Stimulated activated memory B cell treated with anti-CD40 and anti-IgM and Interleukin-4, amounts not matched to agents 10 μg/mL and 1 μg/mL and 100 μg/mL, for 72 hours (primary cell): ENCODE measurements at places on chromosomes 16 and 17.

DNA sequence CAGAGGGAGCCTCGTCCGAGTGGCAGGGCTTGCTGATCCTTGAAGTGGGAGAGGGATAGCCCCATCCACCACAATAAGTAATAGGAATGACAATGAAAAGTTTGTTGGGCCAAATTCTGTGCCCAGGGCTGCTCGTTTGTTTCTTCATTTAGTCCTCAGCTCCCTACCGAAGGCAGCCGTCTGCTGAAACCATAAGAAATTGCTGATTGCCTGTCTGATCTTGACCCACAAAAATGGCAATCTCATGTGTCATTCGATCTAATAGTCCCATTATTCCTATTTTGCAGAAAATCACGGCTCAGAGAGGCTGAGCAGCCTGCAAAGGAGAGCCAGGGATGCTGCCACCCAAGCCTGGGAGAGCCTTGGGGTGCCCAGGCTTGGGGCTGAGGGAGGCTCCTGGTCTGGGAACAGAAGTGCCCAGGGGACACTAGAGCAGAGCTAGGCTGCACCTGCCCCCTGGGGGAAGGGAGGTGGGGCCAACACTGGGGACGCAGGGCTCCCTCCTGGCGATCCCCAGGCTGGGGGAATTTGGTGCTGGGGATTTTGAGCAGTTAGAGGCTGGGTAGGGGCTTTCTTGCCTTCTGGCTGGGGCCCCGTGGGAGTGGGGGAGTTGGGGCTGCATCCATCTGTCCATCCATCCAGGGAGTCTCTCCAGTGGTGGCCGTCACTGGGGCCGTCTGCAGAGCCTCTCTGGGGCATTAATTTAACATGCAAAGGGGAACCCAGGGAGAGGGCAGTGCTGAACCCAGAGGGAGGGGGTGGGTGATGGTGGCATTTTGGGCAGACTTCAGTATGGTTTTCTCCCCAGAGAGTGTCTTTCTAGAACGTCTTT, 53.5 kb downstream of the SOCS1 start:
- peak; percentile 83 for ATAC-seq

DNA sequence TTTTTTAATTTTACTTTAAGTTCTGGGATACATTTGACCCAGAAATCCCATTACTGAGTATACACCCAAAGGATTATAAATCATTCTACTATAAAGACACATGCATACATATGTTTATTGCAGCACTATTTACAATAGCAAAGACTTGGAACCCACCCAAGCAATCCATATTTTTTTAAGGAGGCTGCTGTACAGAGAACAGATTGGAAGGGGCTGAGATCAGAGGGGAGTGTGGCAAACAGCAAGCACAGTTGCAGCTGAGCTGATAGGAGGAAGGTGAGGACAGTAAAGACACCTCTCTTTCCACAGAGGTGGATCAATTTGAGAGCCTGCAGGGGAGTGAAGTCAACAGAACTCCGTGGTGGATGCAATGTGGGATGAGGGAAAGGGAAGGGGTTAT, 10.2 kb upstream of the TMEM238L start:
- no peak for ATAC-seq

GRCh38 chr16:17358846-17359245, 111.9 kb downstream of the XYLT1 start:
- no peak for ATAC-seq

GRCh38 chr17:54455251-54455868, 445.3 kb upstream of the TOM1L1 start:
- ATAC-seq: no peak

DNA sequence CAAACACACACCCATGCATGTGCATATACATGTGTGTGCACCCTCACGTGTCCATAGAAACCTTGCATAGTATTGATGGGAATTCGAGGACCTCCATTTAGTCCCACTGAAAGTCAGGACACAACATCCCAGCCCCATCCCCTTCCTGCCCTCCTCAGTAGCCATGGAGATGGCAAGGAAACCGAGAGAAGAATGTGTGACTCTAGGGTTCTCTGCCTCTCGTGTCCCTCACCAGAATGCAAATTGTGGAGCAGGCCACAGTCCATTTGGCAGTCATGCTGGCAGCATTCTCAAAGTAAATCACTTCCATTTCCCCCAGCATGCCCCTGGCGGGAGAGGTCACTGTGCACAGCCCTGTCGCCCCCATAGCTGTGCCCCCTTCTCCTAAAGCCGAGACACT, 141.1 kb downstream of the MSI2 start:
- ATAC-seq: no peak

- ATAC-seq: no peak
Measured at GRCh38 chr17:412211-413015, 59.8 kb upstream of the RPH3AL start.

- ATAC-seq: no peak
Measured at GRCh38 chr17:38717139-38717745, 12.2 kb downstream of the MLLT6 start.

DNA sequence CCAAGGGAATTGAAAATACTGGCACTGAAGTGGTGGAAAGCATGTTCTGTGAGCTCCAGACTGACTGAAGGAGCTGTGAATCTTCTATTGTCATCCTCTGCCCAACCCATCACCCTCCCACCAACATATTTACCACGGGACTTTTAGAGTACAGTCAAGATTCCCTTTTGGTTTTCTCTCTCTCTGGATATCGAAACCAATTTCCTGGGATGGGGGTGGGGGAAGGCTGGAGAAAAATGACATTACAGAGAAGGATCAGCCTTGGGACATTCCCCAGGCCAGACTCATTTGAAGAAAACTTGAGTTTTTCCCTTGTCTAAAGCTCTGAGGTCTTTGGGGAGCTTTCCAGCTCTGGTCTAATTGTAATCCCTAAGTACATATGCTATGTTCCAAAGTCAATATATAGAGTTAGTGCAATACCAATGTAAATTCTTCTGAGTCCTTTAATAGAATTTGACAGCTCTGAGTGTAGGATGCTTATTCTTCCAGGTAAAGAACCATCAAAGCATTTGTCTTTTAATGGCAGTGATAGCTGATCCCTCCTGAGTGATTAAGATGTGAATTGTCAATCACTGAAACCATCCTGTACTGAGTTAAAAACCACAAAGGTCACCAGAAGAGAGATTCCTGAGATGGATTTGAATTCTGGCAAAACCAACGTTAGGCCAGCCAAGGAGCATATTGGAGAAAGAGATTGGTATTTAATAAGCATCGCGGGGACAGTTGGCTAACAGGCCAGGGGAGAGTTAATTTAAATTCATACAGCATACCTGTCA, 48.8 kb upstream of the CCL1 start:
- peak; percentile 36 for ATAC-seq

DNA sequence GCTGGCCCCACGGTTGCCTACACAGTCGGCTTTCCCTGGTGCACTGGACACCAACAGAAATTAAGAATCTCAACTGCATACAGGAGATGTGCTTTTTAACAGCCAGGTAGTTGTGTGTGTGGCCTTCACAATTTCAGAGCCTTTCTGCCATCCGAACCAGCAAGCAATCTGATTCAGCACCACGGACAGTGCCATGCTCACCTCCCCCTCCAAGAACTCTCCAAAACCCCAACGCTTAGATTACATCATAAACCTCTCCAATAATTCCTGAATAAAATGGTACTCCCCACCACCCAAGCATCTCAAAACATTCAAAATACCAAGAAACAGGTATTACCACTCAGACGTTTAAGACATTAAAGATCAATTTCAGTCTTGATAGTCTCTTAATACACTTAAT, 31.8 kb downstream of the USP7 start:
- ATAC-seq: no peak

DNA sequence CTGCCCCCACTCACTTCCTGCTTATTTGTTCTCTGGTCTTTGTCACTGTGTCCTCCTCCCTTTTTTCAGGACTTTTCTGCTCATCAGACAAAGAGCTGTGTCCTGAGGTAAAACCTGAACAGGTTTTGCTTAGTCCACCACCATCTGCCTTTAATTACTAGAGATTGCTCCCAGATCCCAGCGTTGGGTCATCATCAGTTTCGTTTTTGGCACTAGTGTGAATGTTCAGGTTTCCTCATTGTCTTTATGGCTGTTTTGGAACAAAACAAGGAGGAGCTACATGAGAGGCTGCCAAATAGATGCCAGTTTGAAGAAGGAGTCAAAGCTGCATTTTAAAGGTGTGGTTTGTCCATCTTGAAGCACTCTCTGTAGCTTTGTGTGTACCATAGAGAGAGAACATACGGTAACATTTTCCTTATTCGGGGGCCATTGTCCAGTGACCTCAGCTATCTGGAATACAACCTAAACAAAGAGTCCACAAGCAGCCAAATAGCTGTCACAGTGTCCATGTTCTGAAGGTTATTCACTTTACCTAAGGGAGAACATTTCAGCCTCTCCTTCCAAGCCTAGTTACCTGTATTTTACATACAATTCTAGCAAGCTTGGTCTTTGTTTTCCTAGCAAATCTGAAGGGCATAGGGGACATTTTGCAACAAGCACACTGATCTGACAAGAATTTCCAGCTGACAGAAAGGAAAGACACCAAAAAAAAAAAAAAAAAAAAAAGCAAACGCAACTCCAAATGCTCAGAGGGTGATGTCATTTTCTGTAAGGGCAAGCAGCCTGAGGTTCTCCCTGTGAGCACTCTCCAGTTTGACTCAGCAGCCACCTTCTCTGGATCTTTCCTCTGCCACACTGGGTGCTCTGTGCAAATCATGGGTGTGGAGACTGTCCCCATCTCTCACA, 196.1 kb downstream of the NTN1 start:
- ATAC-seq: no peak

DNA sequence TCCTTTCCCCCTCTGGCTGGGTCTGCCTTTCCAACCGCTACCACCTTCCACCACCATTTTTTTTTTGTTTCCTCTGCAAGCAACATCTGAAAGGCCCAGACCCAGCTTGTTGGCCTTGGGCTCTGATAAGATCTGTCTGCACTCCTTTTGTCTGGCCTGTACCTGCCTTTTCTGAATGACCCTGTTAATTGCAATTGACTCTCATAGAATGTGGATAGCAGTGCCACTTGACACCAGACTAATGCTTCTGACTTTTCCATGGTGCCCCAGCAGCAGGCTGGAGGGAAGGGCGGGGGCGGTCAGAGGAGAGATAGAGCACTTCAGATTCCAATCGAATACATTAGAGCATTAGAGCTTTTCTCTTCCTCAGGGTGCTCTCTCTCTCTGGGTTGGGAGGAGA, 538.9 kb downstream of the WWOX start:
- ATAC-seq: no peak

DNA sequence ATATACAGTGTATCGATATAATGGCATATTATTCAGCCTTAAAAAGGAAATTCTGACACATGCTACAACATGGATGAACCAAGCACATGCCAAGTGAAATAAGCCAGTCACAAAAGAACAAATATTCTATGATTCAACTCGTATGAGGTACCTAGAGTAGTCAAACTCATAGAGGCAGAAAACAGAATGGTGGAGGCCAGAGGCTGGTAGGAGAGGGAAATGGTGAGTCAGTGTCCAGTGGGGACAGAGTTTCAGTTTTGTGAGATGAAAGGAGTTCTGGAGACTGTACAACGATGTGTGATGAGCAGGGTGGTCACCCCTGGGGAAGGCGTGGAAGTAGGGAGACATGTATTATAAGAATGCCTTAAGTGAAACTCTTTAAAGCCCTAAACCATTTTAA, 39.9 kb downstream of the RNF157 start:
- no peak for ATAC-seq

- no peak for ATAC-seq
Measured at GRCh38 chr16:68509381-68509780, 29.7 kb upstream of the ZFP90 start.

DNA sequence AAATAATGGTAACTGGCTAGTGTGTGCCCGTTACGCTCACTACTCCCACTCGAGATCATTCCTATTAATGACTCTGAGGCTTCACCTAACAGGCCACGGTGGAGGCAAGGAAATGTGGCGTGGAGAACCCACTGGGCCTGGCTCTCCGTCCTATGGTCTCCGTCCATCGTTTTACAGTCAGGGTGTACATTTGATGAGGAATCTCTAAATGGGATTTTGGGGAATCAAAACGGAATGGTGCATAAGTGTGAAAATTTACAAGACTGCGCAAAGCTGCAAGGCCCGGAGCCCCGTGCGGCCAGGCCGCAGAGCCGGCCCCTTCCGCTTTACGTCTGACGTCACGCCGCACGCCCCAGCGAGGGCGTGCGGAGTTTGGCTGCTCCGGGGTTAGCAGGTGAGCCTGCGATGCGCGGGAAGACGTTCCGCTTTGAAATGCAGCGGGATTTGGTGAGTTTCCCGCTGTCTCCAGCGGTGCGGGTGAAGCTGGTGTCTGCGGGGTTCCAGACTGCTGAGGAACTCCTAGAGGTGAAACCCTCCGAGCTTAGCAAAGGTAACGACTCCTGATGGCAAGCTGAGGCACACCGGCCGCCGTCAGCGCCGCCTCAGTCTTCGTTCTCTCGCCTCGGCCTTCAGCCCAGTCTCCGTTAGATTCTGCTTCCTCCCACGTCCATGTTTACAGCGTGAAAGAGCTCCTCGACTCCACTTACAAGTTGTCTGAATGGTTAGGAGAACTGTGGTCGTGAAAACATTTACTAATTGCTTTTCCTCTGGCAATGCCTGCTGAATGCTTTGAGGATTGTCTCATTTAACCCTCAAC, at the start of gene RAD51C:
TSS of gene RAD51C (plus strand) at position 364 of the 817 bp plus-strand sequence. CDS start at position 406, 42 bp downstream.
- ATAC-seq: peak; percentile 100

- ATAC-seq: no peak
Measured at GRCh38 chr16:2990891-2991290, 10.6 kb upstream of the PKMYT1 start.
